ENCODE measurements at places on chromosomes 6 and 20.

GRCh38 chr6:9704989-9705388 is 709.9 kb downstream of the TFAP2A start:
- DNase-seq, result no peak

DNA sequence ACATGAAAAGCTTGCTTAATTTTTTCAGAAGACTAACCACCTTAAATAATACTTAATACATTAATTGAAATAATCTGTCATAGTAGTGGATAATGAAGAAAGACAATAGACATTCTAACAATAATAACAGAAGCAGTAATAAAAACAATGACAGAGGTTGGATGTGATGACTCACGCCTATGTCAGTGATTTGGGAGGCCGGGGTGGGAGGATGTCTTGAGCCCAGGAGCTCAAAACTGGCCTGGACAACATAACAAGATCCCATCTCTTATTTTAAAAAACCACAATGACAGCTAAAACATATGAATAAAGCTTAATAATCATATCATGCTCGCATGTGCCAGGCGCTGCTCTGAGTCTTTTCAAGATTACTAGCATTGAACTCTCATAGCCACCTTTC is 105.5 kb downstream of the IPCEF1 start:
- DNase-seq, result no peak

DNA sequence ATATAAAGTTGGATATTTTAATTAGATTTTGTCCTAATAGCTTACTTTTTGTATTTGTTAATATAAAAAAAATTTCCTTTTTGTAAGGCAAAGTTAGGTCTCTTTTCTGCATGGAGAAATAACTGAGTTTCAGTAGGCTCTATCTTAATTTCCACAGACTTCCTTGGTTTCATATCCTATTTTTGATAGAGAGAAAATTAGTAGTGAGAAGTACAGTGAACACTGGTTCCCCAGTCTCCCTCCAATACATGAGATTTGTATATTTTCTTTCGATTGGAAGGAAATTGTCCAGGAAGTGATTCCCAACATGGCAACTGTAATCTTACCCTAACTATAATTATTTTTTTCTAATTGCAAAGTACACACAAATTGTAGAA is 26.4 kb downstream of the TRIM27 start:
- DNase-seq, result no peak

DNA sequence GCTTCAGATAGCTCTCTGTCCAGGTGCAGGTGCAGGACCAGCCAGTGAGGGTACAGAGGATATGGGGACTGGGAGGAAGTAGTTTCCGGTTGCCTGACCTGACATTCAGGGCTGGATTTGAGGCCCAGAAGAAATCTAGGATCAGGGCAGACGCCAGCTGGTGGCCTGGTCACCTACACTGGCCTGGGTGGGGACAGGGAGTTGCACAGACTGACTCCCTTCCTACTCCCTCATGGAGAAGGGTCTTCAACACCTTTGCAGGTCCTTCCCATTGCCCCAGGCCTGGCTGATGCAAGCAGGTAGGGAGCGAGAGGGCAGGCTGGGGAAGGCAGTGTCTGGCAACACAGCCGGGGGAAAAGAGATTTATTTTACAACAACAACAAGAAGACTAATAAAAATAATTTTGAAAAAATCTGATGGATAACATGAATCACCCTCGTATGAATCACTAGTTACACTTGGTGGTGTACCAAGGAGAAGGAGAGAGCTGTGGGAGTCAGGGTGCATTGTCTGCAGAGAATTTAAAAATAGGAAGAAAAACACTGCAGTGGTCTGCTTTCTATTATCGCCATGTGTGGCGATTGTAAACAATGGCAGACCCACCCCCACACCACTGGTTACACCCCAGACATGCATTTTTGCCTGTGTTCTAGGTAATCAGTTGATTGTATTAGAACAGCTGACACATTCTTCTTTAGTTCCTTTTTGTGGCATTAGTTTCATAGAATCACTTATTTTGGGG is 62.3 kb upstream of the SNX9 start:
- DNase-seq, result no peak

GRCh38 chr6:11072101-11072500 is 21.5 kb upstream of the SMIM13 start:
- no peak for DNase-seq

Data from activated gamma-delta T cell treated with Interleukin-2 at 50 U/mL for 16 hours (primary cell).